ENCODE measurements at places on chromosomes 7 and 10. TPM values are rescaled to one million over a fixed set of nuclear protein-coding genes. Genes with fewer than 3 reads are reported as not detected.

- H3K4me3 ChIP-seq = no peak overlapping the region
- H3K27me3 ChIP-seq = no peaks in the 10 kb centered on the region
- H3K27ac ChIP-seq = peak overlapping the region; percentile 73
- DNase-seq = peak; percentile 74
Measured at GRCh38 chr10:80464557-80465450, 10.7 kb downstream of the TSPAN14 start.

Gene ATG9B
- 0.22 TPM for total RNA-seq

Gene CNTNAP2
- total RNA-seq = 9.4 TPM

DNA sequence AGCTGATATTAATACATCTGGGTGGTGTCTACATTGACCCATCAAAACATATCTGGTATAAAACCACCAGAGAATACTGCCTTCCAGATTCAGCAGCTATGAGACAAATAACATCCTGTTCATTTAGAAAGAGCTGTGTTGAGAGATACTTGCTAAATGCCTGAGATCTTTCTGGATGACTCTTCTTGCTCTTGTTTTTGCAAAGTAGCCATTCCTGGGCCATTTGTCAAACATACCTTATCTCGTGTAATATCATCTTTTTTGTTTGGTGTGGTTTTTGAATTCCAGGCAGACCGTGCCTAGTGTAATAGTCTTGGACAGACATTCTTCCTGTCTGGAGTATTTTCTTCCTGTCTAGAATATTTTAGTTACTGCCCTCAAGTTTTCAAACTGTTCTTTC, 74.7 kb upstream of the PRR15 start:
- no peak overlapping the region for H3K27ac ChIP-seq
- H3K4me3 ChIP-seq = no peak overlapping the region
- H3K27me3 ChIP-seq = no peaks in the 10 kb centered on the region
- peaks cover 8% of the 10 kb centered on the region for H3K4me1 ChIP-seq

DNA sequence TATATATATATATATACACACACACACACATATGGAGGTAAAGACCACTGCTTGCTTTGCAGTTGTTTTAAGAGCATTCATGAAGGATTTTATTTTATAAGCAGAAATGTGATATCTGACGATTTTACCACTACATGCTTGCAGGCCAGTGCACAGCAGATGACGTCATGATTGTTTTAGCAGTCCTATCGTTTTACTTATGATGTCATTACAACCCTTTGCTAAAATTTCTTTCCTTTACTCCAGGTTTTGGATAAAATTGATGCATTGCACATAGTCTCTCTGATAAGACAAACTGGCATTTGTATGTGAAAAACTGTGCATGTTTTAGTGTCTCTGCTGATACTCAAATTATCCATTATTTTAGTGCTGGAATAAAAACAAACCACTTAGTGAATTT, 9.2 kb downstream of the EGFR start:
- peak; percentile 64 for DNase-seq
- H3K4me3 ChIP-seq = no peak overlapping the region
- peaks cover 8% of the 10 kb centered on the region for H3K36me3 ChIP-seq
- H3K4me1 ChIP-seq = peaks cover 13% of the 10 kb centered on the region
- H3K27ac ChIP-seq = no peak overlapping the region

GRCh38 chr10:132179551-132180392, 7.0 kb upstream of the DPYSL4 start:
- no peaks in the 10 kb centered on the region for H3K4me1 ChIP-seq
- no peak overlapping the region for H3K4me3 ChIP-seq
- peaks cover 67% of the 10 kb centered on the region for H3K27me3 ChIP-seq
- H3K27ac ChIP-seq = no peak overlapping the region
- H3K36me3 ChIP-seq = no peaks in the 10 kb centered on the region
- DNase-seq = no peak

GRCh38 chr10:58836991-58837575, 324.4 kb downstream of the BICC1 start:
- peak overlapping the region; percentile 8 for H3K27ac ChIP-seq
- H3K27me3 ChIP-seq = no peaks in the 10 kb centered on the region
- H3K4me1 ChIP-seq = peaks cover 12% of the 10 kb centered on the region

- no peaks in the 10 kb centered on the region for H3K4me1 ChIP-seq
- H3K27me3 ChIP-seq = no peaks in the 10 kb centered on the region
- no peaks in the 10 kb centered on the region for H3K36me3 ChIP-seq
- H3K27ac ChIP-seq = no peak overlapping the region
- no peak for DNase-seq
- H3K4me3 ChIP-seq = no peak overlapping the region
Measured at GRCh38 chr7:138154661-138155060, 78.4 kb downstream of the AKR1D1 start.

DNA sequence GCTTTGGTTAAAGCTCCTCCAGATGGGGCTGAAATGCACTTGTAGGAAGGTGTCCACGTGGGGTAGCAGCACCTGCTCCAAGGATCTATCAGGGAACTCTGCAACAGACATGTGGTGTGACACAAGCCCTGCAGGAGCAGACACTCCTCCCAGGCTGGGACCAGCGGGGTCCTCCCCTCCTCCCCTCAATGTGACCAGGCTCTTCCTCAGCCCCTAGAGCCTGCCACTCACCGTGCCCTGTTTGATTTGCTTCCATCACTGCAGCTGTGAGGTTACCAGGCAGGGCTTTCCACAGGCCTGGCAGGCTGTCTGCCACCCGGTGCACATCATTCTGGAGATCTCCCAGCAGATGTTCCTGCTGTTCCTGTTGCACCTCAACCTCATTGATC, 13.4 kb downstream of the MMRN2 start:
- H3K4me3 ChIP-seq = no peak overlapping the region
- DNase-seq = no peak
- no peaks in the 10 kb centered on the region for H3K36me3 ChIP-seq
- H3K4me1 ChIP-seq = peaks cover 21% of the 10 kb centered on the region
- H3K27me3 ChIP-seq = peaks cover 3% of the 10 kb centered on the region
- no peak overlapping the region for H3K27ac ChIP-seq

DNA sequence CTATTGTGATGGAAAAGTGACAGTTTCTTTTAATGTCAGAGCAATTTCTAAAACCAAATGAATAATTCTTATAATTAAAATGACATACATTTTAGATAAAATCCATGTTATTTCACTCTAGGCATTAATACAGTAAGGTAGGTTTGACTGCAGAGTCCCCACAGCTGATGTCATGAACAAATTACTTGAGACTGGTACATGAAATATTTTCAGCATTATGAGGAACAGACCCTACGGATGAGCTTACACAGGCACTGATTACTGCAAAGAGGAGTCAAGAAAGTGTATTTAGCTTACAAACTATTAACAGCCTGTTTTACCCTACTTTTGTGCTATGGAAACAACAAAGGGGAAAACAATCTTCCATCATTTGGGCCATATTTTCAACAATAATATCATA, 8.9 kb downstream of the COL1A2 start:
- peaks cover 39% of the 10 kb centered on the region for H3K36me3 ChIP-seq
- H3K4me1 ChIP-seq = peaks cover 5% of the 10 kb centered on the region
- H3K27me3 ChIP-seq = no peaks in the 10 kb centered on the region
- DNase-seq = peak; percentile 39
- H3K27ac ChIP-seq = peak overlapping the region; percentile 83
- no peak overlapping the region for H3K4me3 ChIP-seq

Gene MUC12
- 0.31 TPM for total RNA-seq

GRCh38 chr10:91200314-91201212, 19.9 kb upstream of the PCGF5 start:
- H3K27ac ChIP-seq = no peak overlapping the region
- no peaks in the 10 kb centered on the region for H3K4me1 ChIP-seq
- no peaks in the 10 kb centered on the region for H3K36me3 ChIP-seq
- no peak for DNase-seq

DNA sequence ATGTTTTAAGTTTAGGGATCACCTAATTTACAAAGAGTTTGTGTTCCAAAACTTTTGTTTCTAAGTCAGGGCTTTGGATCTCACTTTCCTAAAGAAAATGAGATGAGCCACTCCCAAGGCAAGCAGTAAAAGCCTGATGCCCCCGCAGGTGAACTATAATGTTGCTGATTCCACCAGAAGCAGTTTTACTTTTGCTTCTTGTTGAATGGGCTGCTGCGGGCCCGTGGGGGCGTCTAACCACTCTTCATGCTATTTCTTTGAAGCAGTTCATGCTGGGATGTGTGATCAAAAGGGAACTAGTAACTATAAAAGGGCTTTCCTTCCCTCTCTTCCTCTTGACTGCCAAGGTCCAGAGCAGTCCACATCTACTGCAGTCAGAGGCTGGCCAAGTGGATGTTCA, 118.7 kb upstream of the NEBL start:
- H3K27me3 ChIP-seq = no peaks in the 10 kb centered on the region
- H3K4me3 ChIP-seq = no peak overlapping the region
- DNase-seq = no peak
- H3K36me3 ChIP-seq = no peaks in the 10 kb centered on the region
- H3K4me1 ChIP-seq = no peaks in the 10 kb centered on the region

Gene MTURN
- total RNA-seq = 65.8 TPM

Gene LBX1
- total RNA-seq = 3.3 TPM

GRCh38 chr7:99073839-99074446, 70.0 kb downstream of the SMURF1 start:
- peaks cover 2% of the 10 kb centered on the region for H3K36me3 ChIP-seq
- no peak overlapping the region for H3K4me3 ChIP-seq
- peaks cover under 1% of the 10 kb centered on the region for H3K4me1 ChIP-seq
- H3K27ac ChIP-seq = no peak overlapping the region

Gene CFAP58
- total RNA-seq = 0.22 TPM

GRCh38 chr10:113132591-113133121, 182.6 kb downstream of the TCF7L2 start:
- DNase-seq = peak; percentile 65
- no peaks in the 10 kb centered on the region for H3K27me3 ChIP-seq
- H3K36me3 ChIP-seq = peaks cover 24% of the 10 kb centered on the region
- H3K27ac ChIP-seq = peak overlapping the region; percentile 85
- peak overlapping the region; percentile 8 for H3K4me3 ChIP-seq
- H3K4me1 ChIP-seq = peaks cover 34% of the 10 kb centered on the region

DNA sequence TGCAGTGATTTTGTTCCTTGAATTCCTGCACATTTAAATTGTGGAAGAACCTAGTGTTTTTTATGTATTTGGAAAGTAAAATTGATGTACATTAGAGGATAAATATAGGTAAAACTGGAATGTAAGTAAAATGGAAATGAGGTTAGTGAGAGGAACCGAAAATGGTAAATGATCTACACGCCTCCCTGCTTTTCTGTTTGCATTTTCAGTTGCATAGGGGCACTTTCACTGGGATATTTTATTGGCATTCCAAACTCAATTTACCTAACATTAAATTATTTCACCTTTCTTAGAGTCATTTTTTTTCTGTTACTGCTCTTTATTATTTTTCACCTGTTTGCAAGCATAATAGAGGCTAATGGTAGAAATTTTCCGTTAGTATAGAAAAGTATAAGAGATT, 8.0 kb downstream of the CDK13 start:
- H3K4me1 ChIP-seq = peaks cover 3% of the 10 kb centered on the region
- no peak for DNase-seq
- no peak overlapping the region for H3K27ac ChIP-seq
- no peak overlapping the region for H3K4me3 ChIP-seq
- H3K36me3 ChIP-seq = no peaks in the 10 kb centered on the region

- no peak for DNase-seq
- H3K27ac ChIP-seq = no peak overlapping the region
- H3K4me3 ChIP-seq = no peak overlapping the region
- no peaks in the 10 kb centered on the region for H3K4me1 ChIP-seq
- H3K36me3 ChIP-seq = no peaks in the 10 kb centered on the region
Measured at GRCh38 chr10:75663947-75664664, 232.7 kb downstream of the LRMDA start.

GRCh38 chr7:45651540-45651939, 77.4 kb downstream of the ADCY1 start:
- H3K27me3 ChIP-seq = no peaks in the 10 kb centered on the region
- no peak for DNase-seq
- H3K27ac ChIP-seq = no peak overlapping the region
- H3K4me1 ChIP-seq = peaks cover 9% of the 10 kb centered on the region

DNA sequence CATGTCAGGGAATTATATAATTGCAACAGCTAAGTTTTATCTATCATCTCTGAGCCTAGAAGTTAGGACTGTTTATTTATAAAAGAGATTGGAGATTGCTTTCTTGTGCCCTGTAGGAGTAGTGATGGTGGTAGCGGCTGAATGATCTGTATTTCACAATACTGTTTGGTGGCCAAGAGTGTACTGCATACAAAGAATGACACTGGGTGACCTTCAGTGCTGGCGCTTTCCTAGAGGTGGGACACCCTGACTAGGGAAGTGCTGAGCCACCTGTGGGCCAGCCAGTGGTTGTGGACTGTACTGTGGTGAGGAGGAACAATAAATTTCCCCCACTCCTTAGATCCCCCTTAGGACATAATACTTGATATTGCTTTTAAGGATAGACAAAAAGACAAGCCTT, 53.0 kb downstream of the COPG2 start:
- no peaks in the 10 kb centered on the region for H3K27me3 ChIP-seq
- no peak for DNase-seq
- H3K4me1 ChIP-seq = no peaks in the 10 kb centered on the region
- no peak overlapping the region for H3K27ac ChIP-seq
- H3K4me3 ChIP-seq = no peak overlapping the region

GRCh38 chr10:102540023-102540422, 36.3 kb downstream of the SUFU start:
- no peak for DNase-seq
- H3K27me3 ChIP-seq = no peaks in the 10 kb centered on the region
- H3K4me1 ChIP-seq = no peaks in the 10 kb centered on the region
- no peak overlapping the region for H3K27ac ChIP-seq
- no peak overlapping the region for H3K4me3 ChIP-seq

Gene HABP2
- total RNA-seq = 0.04 TPM

GRCh38 chr7:114924038-114924712, 2.3 kb downstream of the MDFIC start:
- H3K27ac ChIP-seq = peak overlapping the region; percentile 95
- peaks cover 3% of the 10 kb centered on the region for H3K36me3 ChIP-seq
- H3K27me3 ChIP-seq = no peaks in the 10 kb centered on the region

Gene ZNF485
- total RNA-seq = 5.1 TPM

DNA sequence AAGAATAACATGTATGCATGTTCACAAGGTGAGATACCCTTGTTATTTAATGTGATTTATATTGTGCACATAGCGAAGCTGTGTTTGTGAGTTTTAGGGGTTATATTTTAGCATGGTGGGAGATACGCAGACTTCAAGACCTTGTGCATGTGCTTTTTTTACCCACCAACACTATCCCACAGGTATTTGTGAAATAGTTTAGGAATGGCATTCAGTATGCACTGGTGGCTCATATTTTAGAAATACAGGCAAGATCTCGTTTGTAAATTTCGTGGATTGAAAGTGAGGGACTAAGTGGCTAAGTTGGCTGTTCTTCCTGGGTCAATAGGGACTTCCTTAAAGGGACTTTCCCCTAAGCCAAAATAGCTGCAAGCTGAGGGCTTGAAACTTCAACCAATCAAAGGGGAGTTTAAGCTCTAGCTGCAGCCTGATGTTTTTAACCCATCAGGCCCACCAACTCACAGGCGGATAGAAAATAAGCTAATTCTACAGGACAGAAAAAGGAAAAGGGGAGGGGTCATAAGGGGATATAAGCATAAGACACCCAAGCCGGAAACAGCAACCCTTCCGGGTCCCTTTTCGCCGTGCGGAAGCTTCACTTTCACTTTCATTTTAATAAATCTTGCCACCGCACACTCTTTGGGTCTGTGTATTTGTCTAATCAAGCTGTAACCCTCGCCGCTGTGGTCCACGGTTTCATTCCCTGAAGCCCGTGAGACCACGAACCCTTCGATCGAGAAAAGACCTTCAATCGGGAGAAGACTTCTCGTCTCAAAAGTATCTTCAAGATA, 291.0 kb downstream of the GPR158 start:
- no peaks in the 10 kb centered on the region for H3K36me3 ChIP-seq
- H3K27me3 ChIP-seq = no peaks in the 10 kb centered on the region

Gene PSD
- 6.1 TPM for total RNA-seq

Gene NEURL1
- total RNA-seq = 19.8 TPM

- H3K27ac ChIP-seq = no peak overlapping the region
- peak; percentile 73 for DNase-seq
- no peak overlapping the region for H3K4me3 ChIP-seq
- H3K36me3 ChIP-seq = no peaks in the 10 kb centered on the region
- H3K4me1 ChIP-seq = no peaks in the 10 kb centered on the region
Measured at GRCh38 chr7:16891338-16891737, 9.6 kb upstream of the AGR3 start.

Gene C10orf62
- total RNA-seq = not detected
